Activated CD4-positive, alpha-beta T cell treated with anti-CD3 and anti-CD28 coated beads, Interleukin-2, amount 50 U/mL, for 24 hours (primary cell): ENCODE measurements at places on chromosomes 6 and 20.

GRCh38 chr20:3042625-3043024, 797 bp upstream of the GNRH2 start:
- DNase-seq, result no peak

GRCh38 chr6:28634761-28635546, 109.3 kb downstream of the GPX5 start:
- no peak for DNase-seq

- no peak for DNase-seq
Measured at GRCh38 chr6:7234547-7234946, 78.5 kb downstream of the SSR1 start.

DNA sequence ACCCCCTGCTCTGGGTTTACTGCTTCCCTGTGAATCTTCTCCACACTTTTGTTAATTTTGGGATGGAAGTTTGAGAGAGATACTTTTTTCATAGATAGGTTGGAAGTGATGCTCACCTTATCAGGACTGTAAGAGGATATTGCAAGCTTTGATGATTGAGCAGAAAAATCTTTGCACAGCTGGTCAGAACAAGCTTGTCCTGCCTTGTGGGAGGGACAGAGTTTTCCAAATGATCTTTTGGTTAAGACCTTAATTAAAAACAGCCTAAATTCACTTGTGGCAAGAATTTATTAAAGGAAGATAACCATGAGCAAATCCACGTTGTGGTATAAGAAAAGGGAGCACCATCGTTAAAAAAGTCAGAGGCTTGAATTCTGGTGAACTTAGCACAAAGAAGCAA, 32.2 kb downstream of the E2F3 start:
- no peak for DNase-seq

- no peak for DNase-seq
Measured at GRCh38 chr6:75368151-75368779, 83.7 kb upstream of the TMEM30A start.

DNA sequence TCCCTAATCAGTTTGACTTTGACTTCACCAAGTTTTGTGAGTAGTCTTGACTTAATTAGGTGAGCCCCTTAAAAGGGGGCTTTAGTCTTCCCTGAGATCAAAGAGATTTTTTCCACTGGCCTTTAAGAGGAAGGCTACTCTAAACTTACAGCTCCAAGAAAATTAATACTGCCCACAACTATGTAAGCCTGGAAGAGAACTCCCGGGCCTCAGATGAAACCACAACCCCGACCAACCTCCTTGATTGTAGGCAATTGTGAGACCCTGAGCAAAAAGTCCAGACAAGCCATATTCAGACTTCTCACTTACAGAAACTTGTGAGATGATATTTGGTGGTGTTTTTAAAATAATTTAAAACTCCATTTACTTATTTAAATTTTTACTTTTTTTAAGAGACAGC, 18.1 kb downstream of the SNX3 start:
- no peak for DNase-seq

DNA sequence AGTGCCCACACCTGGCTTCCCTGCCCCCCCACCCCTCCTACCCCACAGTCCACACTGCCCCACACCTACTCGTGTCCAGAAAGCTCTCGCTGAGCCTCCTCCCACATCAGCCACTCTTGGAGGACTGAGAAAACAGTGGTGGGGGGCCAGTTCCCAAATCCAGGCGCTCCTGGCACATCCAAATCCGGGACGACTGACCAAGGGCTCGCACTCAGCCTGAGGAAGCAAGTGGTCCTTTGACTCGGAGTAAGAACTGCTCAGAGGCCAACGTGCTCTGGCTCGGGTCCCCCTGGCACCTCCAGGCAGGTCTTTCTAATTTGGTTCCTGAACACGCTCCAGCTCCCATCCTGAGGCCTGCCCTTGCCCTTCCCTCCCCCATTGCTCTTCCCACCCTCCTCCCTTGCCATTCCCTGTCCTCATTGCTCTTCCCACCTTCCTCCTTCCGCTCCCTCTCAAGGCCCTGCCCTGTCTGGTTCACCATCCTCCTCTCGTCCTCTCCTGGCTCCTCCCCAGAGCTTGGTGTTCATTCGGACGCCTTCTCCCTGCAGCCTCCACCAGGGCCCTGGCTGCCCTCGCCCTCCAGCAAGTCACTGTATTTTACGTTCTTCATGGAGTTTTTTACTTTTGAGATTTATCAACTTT, 83.6 kb downstream of the THBS2 start:
- DNase-seq, result no peak

GRCh38 chr6:158322724-158323560, 10.7 kb downstream of the TULP4 start:
- DNase-seq, result no peak

GRCh38 chr6:165805067-165805555, 142.1 kb upstream of the PDE10A start:
- DNase-seq, result no peak

- DNase-seq, result peak; percentile 48
Measured at GRCh38 chr20:52974179-52974594, 2.0 kb downstream of the TSHZ2 start.

- DNase-seq, result no peak
Measured at GRCh38 chr6:38843798-38844197, 128.7 kb downstream of the DNAH8 start.

DNA sequence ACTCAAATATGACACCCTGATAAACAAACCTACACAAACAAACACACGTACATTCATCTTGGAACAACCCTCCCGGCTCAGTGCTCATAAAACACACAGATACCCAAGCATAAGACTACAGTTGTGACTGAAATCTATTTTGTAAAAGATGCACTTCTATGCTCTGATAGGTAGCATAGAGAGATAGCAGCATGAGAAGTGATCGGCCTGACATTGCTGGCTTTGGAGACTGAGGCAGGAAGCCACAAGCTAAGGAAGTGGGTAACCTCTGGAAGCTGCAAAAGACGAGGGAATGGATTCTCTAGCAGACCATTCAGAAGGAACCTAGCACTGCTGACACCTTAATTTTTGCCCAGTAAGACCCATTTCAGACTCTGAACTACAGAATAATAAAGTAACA, 1.6 kb upstream of the RNF39 start:
- no peak for DNase-seq

- no peak for DNase-seq
Measured at GRCh38 chr6:83870649-83871048, 11.2 kb downstream of the CYB5R4 start.

GRCh38 chr6:28218312-28219248, 6.5 kb upstream of the ZSCAN9 start:
- DNase-seq, result no peak

DNA sequence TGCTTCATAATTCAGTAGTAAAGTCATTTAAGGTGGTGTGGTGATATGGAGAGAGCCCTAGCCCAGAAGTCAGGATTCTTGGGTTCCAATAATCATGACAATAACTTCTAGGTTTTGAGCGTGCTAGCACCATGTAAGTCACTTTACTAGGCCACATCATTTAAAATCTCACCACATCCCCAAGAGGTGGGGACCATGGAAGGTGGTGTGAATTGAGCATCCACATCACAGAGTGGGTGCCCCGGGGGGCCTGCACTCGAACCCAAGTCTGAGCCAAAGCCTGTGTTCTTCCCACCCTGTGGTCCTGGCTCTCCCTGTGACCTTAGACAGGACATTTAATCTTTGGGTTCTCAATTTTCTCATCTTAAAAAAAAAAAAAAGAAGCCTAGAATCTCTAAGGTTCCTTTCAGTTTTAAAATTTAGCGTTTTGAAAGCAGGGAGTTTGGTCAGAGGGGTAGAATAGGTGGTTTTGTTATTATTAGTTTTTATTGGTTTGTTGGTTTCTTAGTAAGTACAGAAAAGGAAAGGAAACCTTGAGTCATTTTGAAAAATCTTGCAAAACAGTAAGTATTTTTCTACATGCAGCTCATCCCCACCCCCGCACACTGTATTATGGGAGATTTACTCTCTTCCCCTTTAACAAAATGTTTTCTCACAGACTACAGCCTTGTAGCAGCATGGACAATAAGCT, 26.4 kb downstream of the ARMC2 start:
- DNase-seq, result peak; percentile 37

DNA sequence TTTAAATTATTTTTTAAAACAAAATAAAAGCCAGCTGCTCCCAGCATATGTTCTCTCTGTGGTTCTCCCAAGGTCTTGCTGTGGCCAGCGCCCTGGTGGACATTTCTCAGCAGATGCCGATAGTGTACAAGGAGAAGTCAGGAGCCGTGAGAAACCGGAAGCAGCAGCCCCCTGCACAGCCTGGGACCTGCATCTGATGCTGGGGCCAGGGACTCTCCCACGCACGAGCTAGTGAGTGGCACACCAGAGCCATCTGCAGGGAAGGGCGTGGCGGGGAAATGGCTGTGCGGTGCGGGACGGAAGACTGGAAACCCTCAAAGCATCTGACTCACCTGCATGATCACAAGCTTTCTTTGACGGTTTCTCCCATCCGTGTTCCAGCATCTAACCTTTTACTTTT, 16.5 kb downstream of the GFRA4 start:
- no peak for DNase-seq

GRCh38 chr6:179340-179950, 112.8 kb upstream of the DUSP22 start:
- no peak for DNase-seq

- no peak for DNase-seq
Measured at GRCh38 chr6:42697268-42697655, 25.1 kb downstream of the PRPH2 start.

DNA sequence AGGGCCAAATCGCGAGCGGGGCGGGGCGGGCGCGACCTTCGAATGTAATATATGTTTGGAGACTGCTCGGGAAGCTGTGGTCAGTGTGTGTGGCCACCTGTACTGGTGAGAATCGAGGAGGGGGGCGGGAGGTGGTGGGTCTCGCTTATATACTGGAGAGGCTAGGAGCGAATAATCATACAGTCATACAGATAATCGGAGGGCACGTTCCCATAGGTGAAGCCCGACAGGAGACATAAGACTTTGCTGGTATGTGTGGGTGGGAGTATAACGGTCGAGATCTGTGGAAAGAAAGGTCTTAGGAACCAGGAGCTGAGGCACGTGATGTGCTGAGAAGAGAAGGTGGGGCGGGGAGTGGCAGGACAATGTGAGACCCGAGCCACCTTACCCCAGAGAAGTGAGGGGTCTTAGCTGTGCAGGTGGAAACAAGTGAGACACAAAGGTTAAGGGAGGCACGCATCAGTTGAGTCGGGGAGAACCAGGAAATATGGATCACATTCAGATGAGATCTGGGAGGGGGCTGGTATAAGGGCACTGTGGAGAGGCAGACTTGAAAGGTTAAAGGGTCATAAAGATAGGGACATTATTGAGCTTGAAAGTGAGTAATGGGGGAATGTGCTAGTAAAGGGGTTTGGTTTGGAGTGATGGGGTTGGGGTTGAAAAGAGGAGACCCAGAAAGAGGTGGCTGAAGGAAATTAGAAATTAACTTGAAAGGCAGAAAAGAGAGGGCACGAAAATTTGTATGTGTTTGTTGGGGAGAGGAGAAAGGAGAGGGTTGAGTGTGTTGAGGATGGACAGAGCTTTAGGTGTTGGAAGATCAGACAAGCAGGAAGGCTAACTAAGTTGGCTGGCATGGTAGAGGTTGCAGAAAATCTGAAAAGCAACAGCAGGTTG, 589 bp downstream of the RNF5 start:
- DNase-seq, result no peak

DNA sequence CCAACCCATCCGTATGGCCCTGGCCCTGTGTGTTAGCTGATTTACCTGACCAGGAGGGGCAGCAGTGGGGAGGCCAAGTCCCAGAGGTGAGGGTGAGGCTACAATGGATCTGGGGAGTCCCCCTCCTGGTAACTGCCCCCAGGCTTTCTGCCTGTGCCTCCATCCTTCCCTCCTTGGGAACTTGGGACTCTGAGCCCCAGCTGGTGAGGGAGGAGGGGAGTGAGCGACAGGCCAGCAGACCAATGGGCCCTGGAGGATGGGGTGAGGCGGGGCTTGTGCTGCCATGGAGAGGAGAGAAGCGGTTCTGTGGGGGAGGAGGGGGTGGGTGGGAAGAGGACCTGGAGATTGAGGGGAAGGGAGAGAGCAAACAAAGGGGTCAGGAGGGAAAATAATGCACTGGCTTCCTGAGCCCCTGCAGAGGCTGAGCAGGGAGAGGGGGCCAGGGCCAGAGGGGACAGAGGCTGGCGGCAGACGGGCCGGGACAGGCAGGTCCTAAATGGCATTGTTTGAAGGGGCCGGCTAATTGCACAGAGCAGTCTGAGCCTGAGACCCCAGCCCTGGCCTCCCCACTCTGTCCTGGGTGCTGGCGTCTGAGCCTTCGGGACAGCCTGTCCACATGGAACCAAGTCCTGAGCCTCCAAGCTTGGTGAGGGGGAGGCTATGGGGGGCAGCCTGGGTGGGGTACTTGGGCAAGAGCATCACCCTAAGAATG, 17.5 kb downstream of the DNMT3B start:
- DNase-seq, result no peak

- no peak for DNase-seq
Measured at GRCh38 chr20:56359212-56360132, 698 bp downstream of the FAM210B start.

DNA sequence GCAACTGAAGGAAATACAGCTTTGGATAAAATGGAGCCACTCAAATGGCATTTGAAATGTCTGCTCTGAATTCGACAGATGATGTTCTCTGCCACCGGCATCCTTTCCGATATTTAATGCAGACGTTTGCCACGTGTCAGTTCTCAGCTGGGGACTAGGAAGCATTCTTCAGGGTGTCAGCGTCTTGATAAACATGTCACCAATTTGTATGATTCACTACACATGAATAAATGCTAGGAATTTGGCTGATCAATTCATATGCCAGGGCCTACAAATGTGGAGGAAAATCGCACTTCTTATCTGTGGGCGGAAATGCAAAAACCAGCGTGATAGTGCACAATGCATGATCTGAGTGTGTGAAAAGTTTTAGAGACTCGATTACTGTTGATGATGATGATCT, 169.5 kb downstream of the SLC24A3 start:
- DNase-seq, result no peak

- no peak for DNase-seq
Measured at GRCh38 chr6:114169763-114170162, 173.1 kb downstream of the HS3ST5 start.

- no peak for DNase-seq
Measured at GRCh38 chr20:36688630-36689029, 42.6 kb upstream of the SLA2 start.

DNA sequence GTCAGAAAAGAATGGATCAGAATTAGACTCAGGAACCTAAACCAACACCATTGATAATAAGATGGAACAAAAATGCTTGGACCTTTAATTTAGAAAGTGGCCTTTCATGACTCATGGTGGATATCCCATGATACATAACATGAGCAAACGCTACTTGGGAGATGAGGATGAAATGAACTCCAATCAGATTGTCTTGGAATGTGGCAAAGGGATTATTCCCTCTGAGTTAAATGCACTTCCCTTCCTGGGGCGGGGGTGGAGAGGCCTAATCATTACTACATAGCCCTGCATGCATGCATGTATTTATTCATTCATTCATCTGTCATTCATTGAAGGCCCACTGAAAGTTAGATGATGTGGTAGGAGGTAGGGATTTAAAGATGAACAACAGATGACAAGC, 174.0 kb downstream of the AIG1 start:
- no peak for DNase-seq

DNA sequence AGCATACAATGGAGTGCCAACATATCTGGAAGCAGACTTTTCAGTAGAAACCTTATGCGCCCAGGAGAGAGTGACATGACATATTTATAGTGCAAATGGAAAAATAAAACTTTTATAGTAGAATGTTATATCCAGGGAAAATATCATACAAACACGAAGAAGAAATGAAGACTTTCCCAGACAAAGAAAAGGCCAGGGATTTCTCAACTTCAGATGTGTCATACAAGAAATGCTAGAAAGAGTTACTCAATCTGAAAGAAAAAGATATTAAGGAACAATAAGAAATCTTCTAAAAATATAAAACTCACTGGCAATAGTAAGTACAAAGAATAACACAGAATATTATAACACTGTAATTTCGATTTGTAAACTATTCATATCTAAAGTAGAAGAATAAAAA, 1269.3 kb downstream of the GRIK2 start:
- DNase-seq, result no peak
